ENCODE measurements at places on chromosomes 12 and 14.

- no peak for DNase-seq
Measured at GRCh38 chr14:76695263-76695920, 65.9 kb upstream of the VASH1 start.

GRCh38 chr12:77229640-77230442 is 164.5 kb upstream of the E2F7 start:
- DNase-seq, result no peak

GRCh38 chr12:115024531-115024930 is 340.6 kb upstream of the TBX3 start:
- no peak for DNase-seq

DNA sequence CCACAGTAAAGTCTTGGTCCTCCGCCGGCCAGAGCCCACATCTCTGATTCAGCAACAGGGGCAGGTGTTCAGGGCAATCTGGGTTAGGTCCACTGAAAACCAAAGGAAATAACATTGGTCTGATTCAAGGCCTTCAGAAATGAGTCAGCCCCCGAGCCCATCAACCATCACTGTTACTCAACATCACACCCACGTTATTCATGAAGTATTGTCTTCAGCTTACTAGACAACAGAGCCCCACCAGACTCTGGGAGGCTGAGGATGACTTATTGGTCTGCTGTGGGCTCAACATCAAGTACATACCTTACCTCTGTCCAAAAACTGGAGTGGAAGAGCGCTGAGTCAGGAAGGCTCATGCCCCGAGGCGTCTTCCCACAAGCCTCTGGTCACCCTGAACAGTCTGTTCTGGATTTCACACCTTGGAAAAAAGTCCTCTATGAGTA is 97.5 kb downstream of the ZFP36L1 start:
- no peak for DNase-seq

GRCh38 chr14:103194256-103195045 is 71.2 kb downstream of the TNFAIP2 start:
- no peak for DNase-seq

GRCh38 chr14:93073910-93074769 is 41.6 kb downstream of the ITPK1 start:
- no peak for DNase-seq

All from COR-L47 (cell line).